C1 segment of cervical spinal cord (tissue), 14 donors: ENCODE measurements at places on chromosomes 11 and 22.
A peak's percentile ranks its signal among the peaks of the same experiment; 100 is the strongest.

GRCh38 chr11:128884703-128885338 is 6.3 kb upstream of the KCNJ5 start:
- DNase-seq: peak; percentile 20

DNA sequence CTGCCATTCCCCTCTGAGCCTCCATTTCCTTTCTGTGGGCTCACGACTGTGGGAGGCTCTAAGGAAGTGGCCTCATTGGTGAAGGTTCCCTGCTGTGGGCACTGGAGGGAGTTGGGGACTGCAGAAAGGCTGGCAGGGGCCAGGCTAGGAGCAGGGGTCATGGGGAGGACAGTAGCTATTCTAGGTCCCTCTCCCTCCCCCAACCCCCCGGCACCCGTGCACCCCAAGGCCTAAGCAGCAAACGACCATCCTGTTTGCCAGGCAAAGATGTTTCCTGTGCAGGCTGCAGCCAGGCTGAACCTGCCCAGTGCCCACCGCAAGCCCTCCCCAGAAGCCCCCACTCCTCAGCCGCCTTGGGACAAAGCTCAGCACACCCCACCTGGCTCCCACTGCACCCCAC is 189.4 kb downstream of the MN1 start:
- no peak for DNase-seq

GRCh38 chr22:17109113-17109865 is 11.9 kb downstream of the TMEM121B start:
- no peak for DNase-seq

DNA sequence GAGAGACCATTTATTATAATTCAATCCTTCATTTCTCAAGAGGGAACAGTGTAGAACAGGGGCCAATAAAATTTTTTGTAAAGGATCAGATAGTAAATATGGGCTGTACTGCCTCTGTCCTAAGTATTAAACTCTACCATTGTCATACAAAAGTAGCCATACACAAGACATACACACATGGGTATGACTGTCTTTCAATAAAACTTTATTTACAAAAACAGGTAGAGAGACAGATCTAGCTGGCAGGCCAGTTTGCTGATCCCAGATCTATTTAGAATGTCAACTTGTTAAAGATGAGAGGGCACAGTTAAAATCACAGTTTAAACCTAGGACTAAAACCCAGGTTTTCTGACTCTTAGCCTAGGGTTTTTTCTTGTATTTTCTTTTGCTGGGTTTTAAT is 16.7 kb downstream of the TRAF6 start:
- no peak for DNase-seq

GRCh38 chr22:22185844-22186499 is 58.6 kb upstream of the VPREB1 start:
- no peak for DNase-seq

DNA sequence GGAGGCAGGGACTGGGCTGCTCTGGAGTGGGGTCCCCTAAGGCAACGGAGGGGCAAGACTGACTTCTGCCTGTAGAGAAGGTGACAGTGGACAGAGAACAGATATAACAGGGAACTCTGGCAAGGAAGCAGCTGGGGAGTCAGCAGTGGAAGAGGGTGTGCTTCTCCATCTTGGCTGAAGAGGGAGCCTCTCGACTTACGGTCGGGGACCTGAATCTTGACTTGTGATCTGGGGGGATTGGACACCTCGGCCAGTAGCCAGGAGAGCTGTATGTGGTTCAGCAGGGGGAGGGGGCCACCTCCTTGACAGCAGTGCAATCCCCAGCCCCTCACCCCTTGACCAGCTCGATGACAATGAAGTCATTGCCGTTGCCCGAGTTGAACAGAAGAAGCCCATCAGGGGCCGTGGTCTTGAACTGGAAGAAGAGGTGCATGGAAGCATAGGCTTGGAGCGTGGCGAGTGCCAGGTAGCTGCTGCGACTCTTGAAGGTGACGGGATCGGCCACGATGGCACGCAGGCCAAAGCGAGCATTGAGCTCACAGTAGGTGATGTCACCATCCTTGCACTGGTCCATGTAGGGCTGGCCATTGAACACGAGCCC is 60.0 kb downstream of the SLC22A12 start:
- peak; percentile 31 for DNase-seq

- DNase-seq: peak; percentile 73
Measured at GRCh38 chr22:49930596-49931412, 12.4 kb downstream of the CRELD2 start.

DNA sequence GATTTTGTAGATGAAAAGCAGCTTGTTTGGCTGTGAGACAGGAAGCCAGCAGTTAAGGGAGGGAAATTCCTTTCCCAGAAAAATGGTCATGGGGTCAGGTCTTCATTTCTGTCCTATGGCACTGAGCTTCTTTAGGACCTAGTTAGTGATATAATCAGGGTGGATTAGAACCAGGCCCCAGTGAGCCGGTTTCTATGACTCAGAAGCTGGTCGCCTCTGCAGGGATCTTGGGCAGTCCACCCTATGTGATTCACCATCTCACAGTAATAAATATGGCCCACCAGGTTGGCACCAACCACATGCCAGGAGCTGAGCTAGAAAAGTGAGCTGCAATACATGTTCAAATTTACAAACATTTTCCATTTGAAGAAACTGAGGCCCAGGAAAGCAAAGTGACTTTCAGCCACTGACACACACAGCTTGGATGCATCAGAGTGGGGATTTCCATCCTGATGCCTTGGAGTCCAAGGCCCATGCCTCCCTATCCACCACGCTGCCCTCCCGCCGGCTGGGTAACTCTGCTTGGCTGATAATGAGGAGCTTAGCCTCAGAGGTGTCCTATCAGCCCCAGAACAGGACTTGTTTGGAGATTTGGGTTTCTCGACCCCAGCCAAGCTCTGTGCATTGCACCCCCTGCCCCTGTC is 42.0 kb downstream of the CD82 start:
- no peak for DNase-seq

- no peak for DNase-seq
Measured at GRCh38 chr22:48895336-48895735, 932.3 kb downstream of the BRD1 start.

DNA sequence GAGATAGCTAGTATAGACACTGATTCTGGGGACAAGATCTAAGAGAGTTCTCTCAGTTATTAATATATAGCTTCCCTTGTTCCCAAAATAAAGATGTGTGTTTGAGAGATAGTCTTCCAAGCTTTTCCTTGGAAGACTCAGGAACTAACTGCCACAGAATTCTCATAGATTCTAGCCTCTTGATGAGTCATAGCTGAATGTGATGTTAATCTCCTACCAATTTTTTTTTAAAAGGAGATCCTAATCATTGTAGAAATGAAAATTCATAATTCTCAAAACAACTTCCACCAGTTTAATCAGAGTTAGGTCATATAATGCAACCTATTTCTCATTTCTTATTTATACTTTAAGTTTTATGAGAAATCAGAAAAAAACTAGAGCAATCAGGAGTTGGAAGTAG is 148.8 kb downstream of the JRKL start:
- DNase-seq: no peak

- DNase-seq: no peak
Measured at GRCh38 chr11:114154271-114155047, 94.9 kb downstream of the ZBTB16 start.

DNA sequence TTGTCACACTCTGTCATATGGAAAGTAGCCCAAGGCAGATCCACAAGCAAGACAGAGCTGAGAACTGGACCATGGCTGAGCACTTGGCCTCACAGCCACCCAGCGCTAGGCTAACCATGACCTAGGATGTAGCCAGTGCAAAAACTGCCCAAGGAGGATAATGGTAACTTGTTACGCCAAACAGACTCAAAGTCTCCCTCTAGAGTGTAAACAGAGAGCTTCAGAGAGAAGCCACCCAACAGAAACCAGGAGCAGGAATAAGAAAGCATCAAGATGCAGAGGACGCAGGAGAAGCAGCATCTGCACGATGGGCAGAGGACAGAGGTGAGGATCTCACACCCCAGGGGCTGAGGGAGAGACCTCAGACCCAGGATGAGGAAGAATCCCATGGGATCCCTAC is 97.9 kb downstream of the RCN1 start:
- no peak for DNase-seq

DNA sequence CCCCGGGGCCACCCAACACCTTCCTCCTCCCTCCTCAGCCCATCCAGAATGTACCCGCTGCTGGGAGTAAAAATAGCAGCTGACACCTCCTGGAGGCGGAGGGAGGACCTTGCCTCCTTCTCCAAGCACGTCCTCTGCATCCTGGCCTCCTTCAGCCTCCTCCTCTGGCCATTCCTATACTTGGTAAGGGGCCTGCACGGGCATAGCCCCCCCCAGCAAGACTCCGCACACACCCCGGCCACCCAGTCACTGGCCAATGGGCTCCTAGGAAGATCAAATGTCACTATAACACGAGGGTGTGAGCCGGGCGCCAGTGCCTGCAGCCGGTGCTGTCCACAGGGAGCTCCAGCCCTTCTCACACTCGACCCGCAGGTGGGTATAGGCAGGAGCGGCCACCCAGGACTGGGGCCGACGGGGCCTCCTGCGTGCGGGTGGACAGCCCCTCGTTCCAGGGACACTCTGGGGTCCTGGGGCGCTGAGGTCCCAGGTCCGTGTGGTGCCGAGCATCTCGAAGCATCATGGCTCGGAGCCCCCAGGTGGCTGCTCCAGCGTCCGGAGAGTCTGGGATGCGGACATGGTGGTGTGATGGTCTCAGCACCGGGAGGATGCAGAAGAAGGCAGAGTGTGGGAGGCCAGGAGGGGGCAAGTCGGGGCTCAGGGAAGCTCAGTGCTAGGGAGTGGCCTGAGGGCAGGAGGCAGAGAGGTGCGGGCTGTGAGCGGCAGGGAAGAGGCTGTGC is at the start of gene TNNT3:
TSS of gene TNNT3 (plus strand) at position 313 of the 737 bp plus-strand sequence. CDS start 3,172 bp downstream, outside the sequence.
- no peak for DNase-seq

DNA sequence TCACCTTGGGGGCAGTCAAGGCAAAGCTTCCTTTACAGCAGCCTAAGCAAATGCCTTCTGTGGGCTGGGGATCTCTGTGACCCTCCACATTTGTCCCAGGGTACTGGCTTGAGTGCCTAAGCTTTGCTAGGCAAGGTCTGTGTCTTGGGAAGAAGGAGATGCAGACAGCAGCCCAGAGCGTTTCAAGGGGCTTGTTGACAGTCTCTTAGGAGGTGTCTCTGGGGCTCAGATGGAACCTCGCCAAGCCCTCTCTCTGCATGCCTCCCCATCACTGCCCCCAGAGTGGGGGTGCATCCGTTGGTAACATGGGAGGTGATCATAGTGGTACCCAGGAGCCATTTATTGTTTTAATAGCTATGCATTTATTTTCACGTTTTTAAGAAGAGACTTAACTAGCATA is 29.1 kb upstream of the TMPRSS4 start:
- no peak for DNase-seq

GRCh38 chr11:12123273-12123672 is 12.9 kb downstream of the MICAL2 start:
- no peak for DNase-seq

- no peak for DNase-seq
Measured at GRCh38 chr11:68354148-68354872, 41.9 kb downstream of the LRP5 start.

GRCh38 chr11:133716602-133717001 is 128.7 kb downstream of the SPATA19 start:
- no peak for DNase-seq

GRCh38 chr11:134988495-134988894 is 576.5 kb upstream of the B3GAT1 start:
- no peak for DNase-seq

GRCh38 chr22:35170716-35171697 is 86.3 kb upstream of the HMGXB4 start:
- DNase-seq: no peak

GRCh38 chr22:43698403-43698802 is 113.7 kb downstream of the EFCAB6 start:
- no peak for DNase-seq

DNA sequence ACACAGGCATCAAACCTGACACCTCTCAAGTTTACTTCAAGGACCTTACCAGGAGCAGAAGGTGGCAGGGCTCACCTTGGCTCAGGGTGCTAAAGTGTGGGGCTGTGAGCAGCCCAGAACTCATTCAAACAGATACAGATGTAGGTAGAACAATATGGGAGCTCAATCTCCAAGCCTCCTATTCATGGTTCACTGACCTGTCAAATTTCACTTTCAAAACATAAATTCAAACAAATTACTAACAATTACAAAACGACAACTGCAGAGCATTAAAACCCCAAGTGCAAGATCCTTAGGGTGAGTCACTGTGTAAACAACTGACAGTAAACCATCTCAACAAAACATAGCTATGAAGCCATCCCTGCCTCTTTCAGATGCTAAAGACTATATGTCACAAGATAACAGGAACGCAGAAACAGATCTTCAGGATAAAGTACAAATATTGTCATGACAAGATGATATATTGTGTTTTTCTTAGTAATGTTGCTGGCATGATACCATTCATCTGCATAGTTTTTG is 303.5 kb upstream of the ANO3 start:
- DNase-seq: no peak

GRCh38 chr11:47105974-47106373 is 70.7 kb downstream of the ARFGAP2 start:
- DNase-seq: no peak

GRCh38 chr11:69040051-69040450 is 8.7 kb upstream of the TPCN2 start:
- no peak for DNase-seq

- DNase-seq: no peak
Measured at GRCh38 chr11:76674517-76675400, 4.2 kb upstream of the LRRC32 start.

DNA sequence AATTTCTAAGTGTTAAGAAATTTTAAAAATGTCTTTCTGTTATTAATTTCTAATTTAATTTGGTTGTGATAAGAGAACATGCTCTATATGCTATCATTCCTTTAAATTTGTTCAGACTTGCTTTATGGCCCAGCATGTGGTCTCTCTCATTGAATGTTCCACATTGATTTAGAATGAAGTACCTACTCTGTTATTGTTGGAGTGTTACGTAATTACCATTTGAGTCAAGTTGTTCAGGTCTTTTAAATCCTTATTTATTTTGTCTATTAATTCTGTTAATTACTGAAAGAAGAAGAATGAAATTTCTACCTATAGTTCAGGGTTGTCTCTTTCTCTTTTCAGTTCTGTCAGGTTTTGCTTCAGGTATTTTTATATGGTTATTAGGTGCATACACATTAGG is 57.0 kb downstream of the PRMT3 start:
- DNase-seq: no peak

- no peak for DNase-seq
Measured at GRCh38 chr11:115722711-115723110, 218.5 kb upstream of the CADM1 start.

DNA sequence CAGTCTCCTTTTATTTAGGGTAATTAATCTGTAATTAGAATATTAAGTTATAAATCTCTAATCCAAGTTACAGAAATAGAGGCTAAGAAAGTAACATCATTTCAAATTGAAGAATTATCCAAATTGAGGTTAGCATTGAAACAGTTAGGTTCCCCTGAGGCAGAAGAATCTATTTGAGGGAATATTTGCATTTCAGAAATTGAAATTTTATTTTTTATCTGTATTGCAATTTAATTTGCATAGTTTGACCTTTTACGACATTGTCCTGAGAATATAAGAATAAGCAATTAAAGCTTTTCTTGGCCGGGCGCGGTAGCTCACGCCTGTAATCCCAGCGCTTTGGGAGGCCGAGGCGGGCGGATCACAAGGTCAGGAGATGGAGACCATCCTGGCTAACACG is 27.6 kb downstream of the DDIAS start:
- DNase-seq: no peak

- DNase-seq: no peak
Measured at GRCh38 chr22:31956360-31956759, 12.0 kb downstream of the YWHAH start.

- peak; percentile 45 for DNase-seq
Measured at GRCh38 chr22:21657360-21658032, 8.3 kb upstream of the PPIL2 start.
